Smooth muscle cell of the umbilical artery (primary cell): ENCODE measurements at places on chromosomes 4 and X. TPM values are rescaled to one million over a fixed set of nuclear protein-coding genes. Genes with fewer than 3 reads are reported as not detected.

The TBC1D9 gene
- 35.7 and 50.2 TPM in 2 replicates for total RNA-seq

The SSX4B gene
- not detected in 2 replicates for total RNA-seq

The SUPT20HL1 gene
- total RNA-seq, result under 0.01 and 0.14 TPM in 2 replicates

The ETDB gene
- not detected in 2 replicates for total RNA-seq

The IL21 gene
- not detected in 2 replicates for total RNA-seq

The OPHN1 gene
- 3.9 and 13.1 TPM in 2 replicates for total RNA-seq

The FRG2 gene
- total RNA-seq, result not detected in 2 replicates
